CD8-positive, alpha-beta memory T cell (primary cell): ENCODE measurements at places on chromosomes 1 and 21.

DNA sequence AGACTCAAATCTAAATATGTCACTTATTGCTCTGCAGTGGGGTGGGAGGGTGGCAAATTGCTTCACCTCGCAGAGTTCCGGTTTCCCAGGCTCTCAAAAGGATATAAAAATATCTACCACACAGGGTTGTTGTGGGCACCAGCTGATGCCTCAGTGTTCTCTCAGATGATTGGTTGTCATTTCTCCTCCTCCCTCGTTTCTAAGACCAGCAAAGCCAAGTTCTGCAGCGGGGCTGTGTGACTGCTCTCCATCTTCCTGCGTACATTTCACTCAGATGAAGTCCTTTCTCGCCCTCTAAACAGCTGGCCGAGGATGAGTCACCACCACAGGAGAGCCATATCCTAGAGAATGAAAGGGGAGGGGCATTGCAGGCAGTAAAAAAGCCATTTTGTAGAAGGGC is 35.0 kb upstream of the VWA5B1 start:
- H3K27me3 ChIP-seq = no peaks in the 10 kb centered on the region
- no peak overlapping the region for H3K4me3 ChIP-seq
- no peak overlapping the region for H3K27ac ChIP-seq
- H3K36me3 ChIP-seq = no peaks in the 10 kb centered on the region
- DNase-seq = no peak

DNA sequence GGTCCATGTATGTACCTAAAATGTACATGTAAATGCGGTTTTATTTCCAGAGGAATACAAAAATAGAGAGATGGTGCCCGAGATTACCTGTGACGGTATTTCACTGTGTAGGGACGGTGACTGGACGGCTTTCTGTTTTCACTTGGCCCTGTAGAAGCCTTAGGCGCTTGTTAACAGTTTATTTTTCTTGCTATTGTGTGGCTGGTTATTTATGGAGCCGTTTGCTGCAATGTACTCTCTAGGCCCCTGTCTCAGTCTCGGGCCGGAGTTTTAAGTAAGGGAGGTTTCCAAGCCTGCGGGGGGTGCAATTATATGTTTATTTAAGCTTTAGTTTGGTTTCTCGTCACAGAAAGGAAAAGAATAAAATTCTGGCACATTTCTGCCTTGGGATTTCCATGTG is 413 bp downstream of the EFCAB7 start:
- H3K27ac ChIP-seq = peak overlapping the region; percentile 95
- peak overlapping the region; percentile 92 for H3K4me3 ChIP-seq
- H3K36me3 ChIP-seq = no peaks in the 10 kb centered on the region
- no peak for DNase-seq

DNA sequence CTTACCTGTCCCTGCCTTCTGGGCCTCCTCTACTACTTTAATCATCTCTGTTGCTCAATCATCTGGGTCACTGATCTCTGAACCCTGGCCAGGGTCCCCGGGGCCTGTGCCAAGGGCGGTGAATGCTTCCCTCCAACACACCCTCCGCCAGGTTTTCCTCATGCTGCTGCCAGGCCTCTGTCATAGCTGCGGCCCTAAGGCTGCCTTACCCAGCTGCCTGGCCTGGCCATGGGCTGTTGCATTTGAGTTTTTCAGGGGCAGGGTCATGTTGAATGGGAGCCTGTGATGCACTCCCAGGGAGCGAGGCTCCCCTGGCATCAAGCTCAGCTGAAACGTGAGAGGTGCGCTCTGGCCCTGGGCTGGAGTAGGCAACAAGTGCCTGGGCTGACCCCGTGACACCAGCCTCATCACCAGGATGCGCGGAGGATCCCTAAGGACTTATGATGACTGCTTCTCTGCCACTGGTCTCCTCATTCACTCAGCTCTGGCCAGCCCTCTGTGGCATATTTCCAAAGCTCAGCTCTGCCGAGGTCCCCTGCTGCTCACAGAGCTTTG is 7.6 kb downstream of the EDN2 start:
- no peaks in the 10 kb centered on the region for H3K4me1 ChIP-seq
- no peaks in the 10 kb centered on the region for H3K27me3 ChIP-seq
- no peaks in the 10 kb centered on the region for H3K36me3 ChIP-seq
- no peak overlapping the region for H3K4me3 ChIP-seq

DNA sequence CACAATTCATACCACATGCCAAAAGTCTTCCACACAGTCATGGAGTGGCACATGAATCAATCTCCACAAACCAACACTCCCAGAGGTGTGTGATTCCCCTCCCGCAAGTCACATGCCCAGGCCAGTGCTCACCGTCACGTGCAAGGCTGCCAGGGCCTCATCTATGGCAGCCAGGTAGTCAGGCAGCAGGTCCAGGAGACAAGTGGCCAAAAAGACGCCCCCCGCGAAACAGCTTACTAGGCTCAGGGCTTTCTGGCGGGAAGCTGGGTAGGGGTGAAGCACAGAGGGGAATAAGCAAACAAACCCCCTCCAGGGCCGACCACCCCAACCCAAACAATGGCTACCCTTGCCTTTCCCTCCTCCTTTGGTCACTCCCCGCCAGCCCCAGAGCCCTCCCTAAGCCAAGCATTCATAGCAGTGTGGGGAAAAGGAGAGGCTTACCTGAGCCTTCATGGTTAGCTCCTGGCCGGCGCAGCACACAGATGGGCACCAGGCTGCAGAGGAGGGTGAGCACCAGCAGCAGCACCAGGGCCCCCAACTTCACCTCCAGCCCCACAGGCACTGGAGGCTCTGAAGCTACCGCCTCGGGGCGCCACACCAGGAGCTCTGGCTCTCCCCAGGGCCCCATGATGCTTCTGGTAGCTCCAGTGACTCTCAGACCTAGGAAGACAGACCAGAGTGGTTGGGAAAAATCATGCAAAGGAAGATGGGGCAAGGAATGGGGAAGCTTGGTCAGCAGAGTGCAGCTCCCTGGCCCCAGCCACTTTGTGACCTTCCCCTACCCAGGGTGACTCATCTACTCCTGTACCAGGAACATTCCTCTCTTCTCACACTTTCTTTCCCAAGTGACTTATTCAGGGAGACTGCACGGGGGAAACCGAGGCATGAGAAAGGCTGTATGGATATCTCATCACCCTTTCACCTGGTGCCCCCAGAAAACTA is 978 bp downstream of the SLC39A1 start:
- DNase-seq = no peak
- H3K4me1 ChIP-seq = peaks cover 44% of the 10 kb centered on the region
- peak overlapping the region; percentile 83 for H3K4me3 ChIP-seq
- no peaks in the 10 kb centered on the region for H3K36me3 ChIP-seq
- peak overlapping the region; percentile 80 for H3K27ac ChIP-seq

DNA sequence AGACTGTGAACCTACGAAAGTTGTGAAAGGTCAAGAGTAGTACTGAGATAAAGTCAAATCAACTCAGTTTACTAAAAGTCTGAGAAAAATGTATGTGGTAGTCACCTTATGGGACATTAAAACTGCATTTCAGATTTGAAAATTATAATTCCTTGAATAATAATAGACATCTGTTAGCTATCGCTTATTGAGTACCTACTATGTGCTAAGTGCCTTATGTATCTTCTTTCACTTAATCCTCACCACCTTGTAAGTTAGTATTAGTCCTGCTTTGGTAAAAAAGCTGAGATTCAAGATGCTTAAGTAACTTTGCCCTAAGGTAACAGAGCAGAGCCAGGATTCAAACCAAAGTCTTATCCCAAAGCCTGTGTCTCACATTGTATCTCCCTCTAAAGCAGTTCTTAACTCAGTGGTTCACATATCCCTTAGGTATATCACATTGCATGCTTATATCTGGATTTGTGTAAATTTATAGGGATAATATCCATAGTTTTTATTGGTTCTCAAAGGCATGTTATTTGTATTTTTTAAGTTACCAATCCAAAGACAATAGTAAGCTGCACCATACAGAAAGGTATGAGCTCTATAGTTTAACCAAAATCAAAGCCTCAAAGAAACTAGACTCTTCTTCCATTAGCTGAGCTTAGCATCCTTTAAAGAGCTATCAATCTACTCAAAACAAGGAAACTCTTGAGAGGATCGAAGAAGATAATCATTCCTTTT is 865 bp downstream of the PIGC start:
- peak overlapping the region; percentile 81 for H3K27ac ChIP-seq
- H3K4me3 ChIP-seq = peak overlapping the region; percentile 75
- H3K4me1 ChIP-seq = peaks cover 26% of the 10 kb centered on the region
- peaks cover 5% of the 10 kb centered on the region for H3K36me3 ChIP-seq
- no peak for DNase-seq

- no peaks in the 10 kb centered on the region for H3K4me1 ChIP-seq
- no peak for DNase-seq
- no peaks in the 10 kb centered on the region for H3K27me3 ChIP-seq
- no peak overlapping the region for H3K4me3 ChIP-seq
- peak overlapping the region; percentile 3 for H3K27ac ChIP-seq
- no peaks in the 10 kb centered on the region for H3K36me3 ChIP-seq
Measured at GRCh38 chr1:24762133-24762676, 17.0 kb downstream of the CLIC4 start.

DNA sequence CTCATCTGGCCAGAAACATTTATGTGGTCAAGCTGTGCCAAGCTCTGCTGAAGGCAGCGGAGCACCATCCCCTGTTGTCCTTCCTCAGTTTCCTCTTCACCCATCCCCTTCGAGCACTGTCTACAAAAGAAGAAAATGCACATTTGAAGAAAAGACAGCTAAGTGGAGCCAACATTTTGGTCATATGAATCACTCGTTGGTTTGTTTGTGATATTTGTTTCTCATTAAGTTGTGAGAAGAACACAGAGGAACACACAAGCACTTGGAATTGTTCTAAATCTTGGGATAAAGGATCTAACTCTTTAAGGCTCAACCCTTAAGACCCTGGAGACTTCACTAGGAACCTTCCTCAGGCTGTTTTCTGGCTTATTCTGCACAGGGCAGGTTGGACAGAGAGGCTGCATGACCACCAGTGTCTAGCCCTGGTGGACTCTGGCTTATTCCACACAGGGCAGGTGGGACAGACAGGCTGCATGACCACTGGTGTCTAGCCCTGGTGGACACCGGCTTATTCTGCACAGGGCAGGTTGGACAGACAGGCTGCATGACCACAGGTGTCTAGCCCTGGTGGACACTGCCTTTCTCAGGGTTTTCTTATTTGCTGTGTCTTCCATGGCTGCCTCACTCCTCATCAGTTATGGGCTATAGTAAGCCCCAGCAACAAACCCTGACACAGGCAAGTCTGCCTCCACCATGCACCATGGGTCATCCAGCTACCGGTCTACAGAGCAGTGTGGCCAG is 35.3 kb upstream of the COL6A2 start:
- no peaks in the 10 kb centered on the region for H3K36me3 ChIP-seq
- H3K4me1 ChIP-seq = peaks cover 2% of the 10 kb centered on the region
- no peak overlapping the region for H3K4me3 ChIP-seq

DNA sequence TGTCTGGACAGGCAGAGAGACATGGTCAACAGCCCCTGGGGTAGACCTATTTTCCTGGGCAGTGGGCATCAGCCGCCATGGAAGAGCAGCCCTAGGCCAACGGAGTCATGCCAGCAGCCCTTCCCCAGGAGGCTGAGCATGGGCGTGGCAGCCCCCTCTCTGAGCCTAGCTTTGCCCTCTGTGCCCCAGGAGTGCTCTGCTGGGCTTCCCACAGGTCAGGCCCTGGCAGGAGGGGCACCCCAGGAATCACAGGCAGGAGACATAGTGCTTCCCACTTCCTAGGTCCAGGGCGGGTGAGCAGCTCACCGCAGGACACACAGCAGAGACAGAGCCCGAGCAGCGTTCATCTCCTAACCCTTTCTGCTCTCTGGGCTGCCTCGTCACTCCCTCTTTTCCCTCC is 132.8 kb downstream of the GLIS1 start:
- H3K4me3 ChIP-seq = no peak overlapping the region
- no peaks in the 10 kb centered on the region for H3K36me3 ChIP-seq
- H3K4me1 ChIP-seq = peaks cover 14% of the 10 kb centered on the region
- no peaks in the 10 kb centered on the region for H3K27me3 ChIP-seq
- DNase-seq = no peak

DNA sequence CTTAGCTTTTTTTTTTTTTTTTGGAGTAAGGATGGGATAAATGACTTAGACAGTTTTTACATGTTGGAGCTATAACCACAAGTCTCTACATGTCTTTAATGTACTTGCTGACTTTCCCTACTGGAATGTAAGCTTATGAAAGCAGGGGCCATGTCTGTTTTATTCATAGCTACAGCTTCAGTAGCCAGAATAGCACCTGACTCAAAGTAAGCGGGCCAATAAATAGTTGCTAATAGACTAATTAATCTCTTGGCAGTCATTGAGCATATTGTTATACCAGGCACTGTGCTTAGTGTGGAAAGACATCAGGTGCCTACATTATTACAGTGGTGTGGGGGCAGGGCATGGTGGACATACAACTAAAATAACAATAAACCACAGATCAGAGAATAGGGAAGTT is 84.4 kb upstream of the HOOK1 start:
- no peak overlapping the region for H3K4me3 ChIP-seq
- H3K4me1 ChIP-seq = peaks cover 8% of the 10 kb centered on the region
- H3K27me3 ChIP-seq = no peaks in the 10 kb centered on the region
- no peak overlapping the region for H3K27ac ChIP-seq

- no peaks in the 10 kb centered on the region for H3K36me3 ChIP-seq
- no peaks in the 10 kb centered on the region for H3K4me1 ChIP-seq
- DNase-seq = no peak
- H3K27me3 ChIP-seq = no peaks in the 10 kb centered on the region
Measured at GRCh38 chr1:186139115-186139514, 235.9 kb downstream of the TPR start.

DNA sequence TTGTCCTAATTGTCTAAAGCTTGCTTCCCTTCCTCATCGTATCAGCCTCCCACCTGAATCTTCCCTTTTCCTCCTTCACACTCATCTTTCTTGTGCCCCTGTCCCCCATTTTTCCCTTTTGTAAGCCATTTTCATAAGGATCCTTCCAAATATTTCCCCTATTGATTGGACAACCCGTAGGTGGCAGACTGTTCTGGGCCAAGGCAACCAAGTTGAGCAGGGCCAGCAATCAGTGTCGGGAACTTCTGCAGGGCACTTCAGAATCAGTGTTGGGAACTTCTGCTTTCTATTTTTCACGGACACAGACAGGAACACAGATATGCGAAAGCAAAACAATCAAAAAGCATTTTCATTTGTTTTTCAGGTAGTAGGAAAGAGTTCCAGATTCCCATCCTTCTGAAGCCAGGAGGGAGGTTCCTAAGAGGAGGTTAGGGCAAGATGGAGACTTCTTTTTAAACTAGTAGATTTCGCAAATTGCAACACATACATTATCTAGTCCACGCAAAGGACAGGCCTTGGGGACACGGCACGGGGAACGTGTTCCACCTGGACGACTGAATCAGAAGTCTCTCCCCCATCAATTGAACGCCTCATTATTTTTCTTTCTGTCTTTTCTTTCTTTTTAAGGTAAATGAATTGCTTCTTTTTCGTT is 691 bp upstream of the MPZL1 start:
- peak overlapping the region; percentile 72 for H3K4me3 ChIP-seq
- DNase-seq = no peak
- peaks cover 32% of the 10 kb centered on the region for H3K4me1 ChIP-seq
- H3K27ac ChIP-seq = peak overlapping the region; percentile 59

DNA sequence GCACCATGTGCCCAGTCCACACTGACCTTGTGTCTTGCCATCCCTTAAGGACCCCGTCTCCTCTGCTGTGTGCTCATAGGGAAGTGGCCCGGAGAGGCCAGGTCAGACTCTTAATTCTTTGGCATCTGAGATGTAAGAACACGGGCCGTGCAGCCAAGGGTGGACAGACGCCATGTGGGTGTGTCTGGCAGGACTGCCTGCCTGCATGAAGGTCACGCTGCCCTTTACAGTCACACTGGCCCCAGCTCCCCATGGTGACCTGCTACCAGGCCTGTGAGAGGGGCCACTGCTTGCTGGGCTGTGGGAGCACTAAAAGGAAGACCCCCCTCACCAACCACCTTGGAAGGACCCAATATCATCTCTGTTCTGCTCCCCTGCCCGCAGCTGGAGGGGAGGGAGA is 17.7 kb downstream of the DHRS3 start:
- H3K27ac ChIP-seq = no peak overlapping the region
- peaks cover 76% of the 10 kb centered on the region for H3K4me1 ChIP-seq

GRCh38 chr1:2090216-2090890 is 40.1 kb downstream of the PRKCZ start:
- no peaks in the 10 kb centered on the region for H3K27me3 ChIP-seq
- H3K4me3 ChIP-seq = no peak overlapping the region
- no peaks in the 10 kb centered on the region for H3K36me3 ChIP-seq
- no peak overlapping the region for H3K27ac ChIP-seq
- H3K4me1 ChIP-seq = no peaks in the 10 kb centered on the region
